ENCODE measurements at places on chromosomes 13 and 19. TPM values are rescaled to one million over a fixed set of nuclear protein-coding genes. Genes with fewer than 3 reads are reported as not detected.

Gene CD70
- not detected for total RNA-seq

Gene COX7A1
- 13.9 TPM for total RNA-seq

Gene ZC3H4
- total RNA-seq = 16.8 TPM

Gene NLRP11
- not detected for total RNA-seq

Gene SBSN
- under 0.01 TPM for total RNA-seq

Gene TNNI3
- total RNA-seq = not detected

Gene FARP1
- total RNA-seq = 125 TPM

Gene LYPD5
- total RNA-seq = 0.43 TPM

Gene PRR22
- total RNA-seq = under 0.01 TPM

Gene ZNF154
- total RNA-seq = 1.7 TPM

Gene ZNF835
- not detected for total RNA-seq

Gene ATXN8OS
- total RNA-seq = not detected

Gene TSSK6
- 1.3 TPM for total RNA-seq

Gene ZFP14
- total RNA-seq = 2.6 TPM

Gene RTBDN
- not detected for total RNA-seq

Gene SCGB2B2
- under 0.01 TPM for total RNA-seq

Gene CEACAM20
- total RNA-seq = not detected

Gene ACP7
- not detected for total RNA-seq

Gene ADGRL1
- 1.9 TPM for total RNA-seq

Gene TEX101
- total RNA-seq = not detected

Gene KRI1
- total RNA-seq = 5.6 TPM
